ENCODE measurements at places on chromosomes 4 and X. TPM values are rescaled to one million over a fixed set of nuclear protein-coding genes. Genes with fewer than 3 reads are reported as not detected.

GRCh38 chrX:52563105-52563504, 46.2 kb upstream of the XAGE1B start:
- no peak for DNase-seq

DNA sequence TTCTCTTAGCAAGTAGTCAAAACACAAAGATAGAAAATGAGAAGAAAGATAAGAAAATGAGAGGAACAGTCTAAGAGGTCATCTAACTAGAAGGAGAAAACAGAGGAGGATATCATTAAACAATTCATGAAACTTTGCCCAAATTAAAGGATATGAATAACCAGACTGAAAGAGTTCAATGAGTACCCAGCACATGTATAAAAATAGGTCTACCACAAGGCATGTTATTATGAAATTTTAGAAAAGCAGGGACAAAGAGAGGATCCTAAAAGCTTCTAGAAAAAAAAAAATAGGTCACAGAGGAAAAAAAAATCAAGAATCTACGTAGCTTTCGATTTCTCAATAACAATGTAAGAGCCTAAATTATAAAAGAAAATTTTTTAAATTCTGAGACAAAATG, 118.5 kb downstream of the WDFY3 start:
- DNase-seq: no peak

SSX2B gene
- total RNA-seq: not detected

TEX13C gene
- not detected for total RNA-seq

PIR gene
- 9.2 TPM for total RNA-seq

LIMCH1 gene
- not detected for total RNA-seq

OTUD5 gene
- 69.1 TPM for total RNA-seq

DNA sequence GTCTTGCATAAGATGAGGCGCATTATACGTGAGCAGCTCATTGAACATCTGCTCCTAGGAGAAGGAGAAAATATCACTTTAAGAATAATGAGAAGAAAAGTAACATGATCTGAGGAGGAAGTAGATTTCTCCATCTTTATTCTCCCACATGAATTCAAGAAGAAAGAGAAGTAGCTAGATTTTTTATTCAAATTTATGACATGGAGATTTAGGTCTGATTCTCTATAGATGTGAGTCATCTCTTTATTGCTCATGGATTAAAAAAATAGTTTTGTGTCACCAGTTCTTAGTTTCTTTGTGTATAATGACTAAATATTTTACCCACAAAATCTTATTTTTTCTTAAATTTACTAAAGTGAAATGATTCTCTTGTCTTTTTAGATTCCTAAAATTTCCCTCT, 40.4 kb downstream of the HPGDS start:
- no peak for DNase-seq

Measured in activated naive CD4-positive, alpha-beta T cell treated with anti-CD3 and anti-CD28 coated beads for 36 hours (primary cell).